Stimulated activated CD4-positive, alpha-beta T cell treated with anti-CD3 and anti-CD28 coated beads, Interleukin-12 subunit alpha, Interleukin-12 subunit beta, amount 100 ng/mL, for 4 hours (primary cell): ENCODE measurements at places on chromosomes 4 and X.
A peak's percentile ranks its signal among the peaks of the same experiment; 100 is the strongest.

- DNase-seq: no peak
Measured at GRCh38 chrX:50495616-50496015, 25.0 kb upstream of the DGKK start.

- DNase-seq: no peak
Measured at GRCh38 chr4:60366661-60367060, 833.5 kb upstream of the ADGRL3 start.

DNA sequence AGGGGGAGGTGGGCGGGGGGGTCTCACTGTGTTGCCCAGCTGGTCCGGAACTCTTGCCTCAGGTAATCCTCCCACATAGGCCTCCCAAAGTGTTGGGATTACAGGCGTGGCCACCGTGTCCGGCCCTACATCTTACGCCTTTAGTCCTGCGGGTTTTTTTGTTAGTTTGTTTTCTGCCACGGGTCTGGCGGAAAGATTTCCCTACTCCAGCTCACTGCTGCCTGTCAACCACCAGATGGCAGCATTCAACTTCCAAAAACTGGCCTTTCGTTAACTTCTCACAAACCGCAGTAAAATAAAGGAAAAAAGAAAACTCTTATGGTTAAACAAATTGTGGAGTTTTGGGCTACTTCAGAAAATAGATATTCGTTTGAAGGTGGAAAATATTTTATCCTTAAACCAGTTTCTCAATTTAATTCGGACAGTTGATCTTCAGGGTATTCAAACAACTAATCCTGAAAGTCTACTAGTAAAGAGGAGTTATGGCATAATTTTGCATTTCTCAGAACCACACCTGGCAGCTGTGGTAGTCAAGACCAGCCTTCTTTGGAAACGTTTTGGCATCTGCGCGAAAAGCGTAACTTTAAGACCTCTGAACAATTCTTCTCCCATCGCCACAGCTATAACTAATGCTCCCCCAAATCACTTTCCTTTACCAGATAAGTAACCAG, 41.1 kb downstream of the LUZP4 start:
- no peak for DNase-seq

GRCh38 chr4:154417373-154417673, 74.3 kb downstream of the DCHS2 start:
- DNase-seq: no peak

GRCh38 chr4:107757864-107758476, 37.9 kb upstream of the PAPSS1 start:
- no peak for DNase-seq

DNA sequence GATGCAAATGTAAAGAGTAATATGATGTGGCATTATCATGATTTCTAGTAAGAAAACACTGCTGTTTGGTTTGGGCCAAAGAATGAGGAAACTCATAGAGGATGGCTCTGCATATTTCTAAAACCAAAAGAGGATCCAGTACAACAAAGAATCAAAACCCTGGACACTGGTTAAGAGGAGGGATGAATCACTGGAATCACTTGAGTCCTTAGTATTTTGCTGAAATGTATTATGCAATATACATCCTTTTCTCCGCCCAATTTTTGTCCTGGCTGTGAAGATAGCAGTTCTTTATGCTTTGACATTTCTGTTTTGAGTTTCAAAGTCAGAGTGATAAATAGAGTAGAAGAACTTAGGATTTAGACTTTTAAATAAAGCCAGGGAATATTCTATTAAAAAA, 345.9 kb downstream of the PACRGL start:
- no peak for DNase-seq

- DNase-seq: no peak
Measured at GRCh38 chr4:183390374-183390773, 54.1 kb upstream of the CDKN2AIP start.

GRCh38 chrX:9342561-9343051, 122.3 kb upstream of the TBL1X start:
- peak; percentile 36 for DNase-seq

DNA sequence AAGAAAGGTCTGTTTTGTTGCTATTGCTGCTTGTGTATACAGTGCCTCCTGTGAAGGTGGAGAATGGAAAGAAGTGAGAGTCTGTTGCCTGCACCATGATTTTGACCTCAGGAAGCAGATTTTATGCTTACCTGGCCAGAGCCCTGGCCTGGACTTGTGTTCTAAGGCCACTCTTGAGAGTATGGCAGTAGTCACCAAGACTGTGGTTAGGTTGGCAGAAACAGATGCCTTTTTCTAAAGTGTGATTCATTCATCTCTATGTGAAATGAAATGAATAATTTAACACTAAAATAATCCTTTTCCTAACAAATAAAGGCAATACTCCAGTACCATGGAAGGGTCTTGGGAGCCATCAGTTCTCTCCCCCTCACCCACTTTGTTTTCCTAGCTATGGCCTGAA, 161.8 kb downstream of the DCLK2 start:
- no peak for DNase-seq

- no peak for DNase-seq
Measured at GRCh38 chr4:163172647-163173046, 6.0 kb upstream of the NAF1 start.

DNA sequence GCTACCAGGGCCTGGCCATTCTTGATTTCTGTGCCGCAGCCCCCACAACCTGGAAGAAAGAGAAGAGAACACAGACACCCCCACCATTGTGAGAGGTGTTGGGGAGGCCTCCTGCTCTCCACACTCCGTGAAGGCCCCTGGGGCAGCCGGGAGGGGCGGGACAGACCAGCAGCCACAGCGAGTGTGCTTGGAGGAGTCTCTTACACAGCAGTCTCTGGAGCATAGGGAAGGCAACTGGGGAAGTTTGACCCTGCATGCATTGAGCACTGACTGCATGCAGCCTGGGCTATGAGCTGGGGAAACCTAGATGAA, 77.9 kb downstream of the ABLIM2 start:
- no peak for DNase-seq

- no peak for DNase-seq
Measured at GRCh38 chrX:85851418-85851817, 195.9 kb downstream of the CHM start.
